Upper lobe of right lung (tissue), 1 donor: ENCODE measurements at places on chromosomes 2 and 18. TPM values are rescaled to one million over a fixed set of nuclear protein-coding genes. Genes with fewer than 3 reads are reported as not detected.

Gene LINC00305
- total RNA-seq = not detected

Gene CYP27A1
- 180 TPM for total RNA-seq

Gene HNMT
- total RNA-seq = 67.4 TPM

Gene C1GALT1C1L
- total RNA-seq = 0.35 TPM

Gene EFHD1
- total RNA-seq = 10.7 TPM

Gene ATG16L1
- total RNA-seq = 26.6 TPM

Gene MAPK4
- total RNA-seq = 7.0 TPM

Gene FIGN
- 6.5 TPM for total RNA-seq
